ENCODE measurements at places on chromosomes 11 and 22.

DNA sequence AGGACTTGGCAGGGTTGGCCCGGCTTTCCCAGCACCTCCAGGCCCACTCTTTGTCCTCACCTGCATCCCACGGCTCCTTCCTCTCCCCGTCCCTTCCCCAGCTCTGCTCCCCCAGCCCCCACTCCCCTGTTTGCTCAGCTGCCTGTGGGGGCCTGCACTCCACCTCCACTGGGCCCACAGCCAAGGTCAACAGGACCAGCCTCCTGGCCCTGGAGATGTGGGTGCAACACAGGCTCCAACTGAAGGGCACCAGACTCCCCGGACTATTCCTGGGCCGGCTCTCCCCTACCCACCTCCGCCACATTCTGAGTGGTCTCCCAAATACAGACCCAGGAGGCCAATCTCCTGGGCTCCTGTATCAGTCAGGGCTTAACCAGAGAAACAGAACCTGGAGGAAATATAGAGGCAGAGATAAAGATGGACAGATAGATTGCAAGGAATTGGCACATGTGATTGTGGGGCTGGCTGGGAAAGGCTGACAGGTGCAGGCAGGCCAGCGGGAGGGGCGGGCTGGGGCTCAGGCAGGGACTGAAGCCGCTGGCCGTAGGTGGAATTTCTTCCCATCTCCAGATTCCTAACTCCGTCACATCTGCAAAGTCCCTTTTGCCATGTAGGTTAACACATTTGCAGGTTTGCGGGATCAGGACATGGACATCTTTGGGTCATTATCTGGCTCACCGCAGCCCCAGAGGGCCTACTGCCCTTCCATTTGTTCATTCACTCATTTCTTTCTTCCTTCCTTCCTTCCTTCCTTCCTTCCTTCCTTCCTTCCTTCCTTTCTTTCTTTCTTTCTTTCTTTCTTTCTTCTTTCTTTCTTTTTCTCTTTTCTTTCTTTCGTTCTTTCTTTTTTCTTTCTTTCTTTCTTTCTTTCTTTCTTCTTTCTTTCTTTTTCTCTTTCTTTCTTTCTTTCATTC, 45.8 kb upstream of the MYH9 start:
- DNase-seq, result no peak

- no peak for DNase-seq
Observed at GRCh38 chr11:133347988-133348387, 184.3 kb downstream of the OPCML start.

DNA sequence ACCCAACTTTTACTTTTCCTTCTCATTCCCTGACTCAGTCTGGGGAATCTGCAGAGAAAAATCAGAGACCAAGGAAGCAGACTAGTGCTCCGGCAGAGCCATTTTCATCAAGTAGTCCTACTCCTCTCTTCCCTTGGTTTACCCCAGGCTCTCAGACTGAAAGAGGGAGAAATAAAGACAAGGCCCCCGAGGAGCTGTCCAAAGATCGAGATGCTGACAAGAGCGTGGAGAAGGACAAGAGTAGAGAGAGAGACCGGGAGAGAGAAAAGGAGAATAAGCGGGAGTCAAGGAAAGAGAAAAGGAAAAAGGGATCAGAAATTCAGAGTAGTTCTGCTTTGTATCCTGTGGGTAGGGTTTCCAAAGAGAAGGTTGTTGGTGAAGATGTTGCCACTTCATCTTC, 37.2 kb downstream of the KMT2A start:
- DNase-seq, result no peak

- DNase-seq, result no peak
Observed at GRCh38 chr11:30365793-30366517, 43.1 kb downstream of the ARL14EP start.

- no peak for DNase-seq
Observed at GRCh38 chr11:10328314-10329098, 23.6 kb downstream of the ADM start.

All from retina (tissue), 1 donor.